ENCODE measurements at places on chromosomes 5 and 9.
A peak's percentile ranks its signal among the peaks of the same experiment; 100 is the strongest.

DNA sequence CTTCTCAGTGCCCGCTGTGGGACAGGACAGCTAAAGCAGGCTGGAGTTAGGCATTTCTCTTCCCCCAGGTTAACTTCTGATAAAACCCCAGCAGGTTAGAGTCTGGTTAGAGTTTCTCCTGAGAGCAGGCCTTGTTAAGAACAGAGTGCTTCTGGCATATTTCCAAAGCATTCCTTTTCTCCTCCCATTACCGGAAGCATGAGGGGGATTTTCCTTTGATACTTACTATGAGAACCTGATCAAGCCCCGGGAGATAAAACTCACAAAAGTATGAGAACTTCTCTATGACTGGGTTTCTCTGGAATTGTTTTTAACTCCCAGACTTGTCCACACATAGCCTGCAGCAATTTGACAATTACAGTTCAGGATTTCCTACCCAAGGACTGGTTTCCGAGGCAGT lies 77.4 kb upstream of the MAST4 start:
- DNase-seq = no peak

- DNase-seq = no peak
Observed at GRCh38 chr5:126855266-126855665, 78.3 kb downstream of the LMNB1 start.

DNA sequence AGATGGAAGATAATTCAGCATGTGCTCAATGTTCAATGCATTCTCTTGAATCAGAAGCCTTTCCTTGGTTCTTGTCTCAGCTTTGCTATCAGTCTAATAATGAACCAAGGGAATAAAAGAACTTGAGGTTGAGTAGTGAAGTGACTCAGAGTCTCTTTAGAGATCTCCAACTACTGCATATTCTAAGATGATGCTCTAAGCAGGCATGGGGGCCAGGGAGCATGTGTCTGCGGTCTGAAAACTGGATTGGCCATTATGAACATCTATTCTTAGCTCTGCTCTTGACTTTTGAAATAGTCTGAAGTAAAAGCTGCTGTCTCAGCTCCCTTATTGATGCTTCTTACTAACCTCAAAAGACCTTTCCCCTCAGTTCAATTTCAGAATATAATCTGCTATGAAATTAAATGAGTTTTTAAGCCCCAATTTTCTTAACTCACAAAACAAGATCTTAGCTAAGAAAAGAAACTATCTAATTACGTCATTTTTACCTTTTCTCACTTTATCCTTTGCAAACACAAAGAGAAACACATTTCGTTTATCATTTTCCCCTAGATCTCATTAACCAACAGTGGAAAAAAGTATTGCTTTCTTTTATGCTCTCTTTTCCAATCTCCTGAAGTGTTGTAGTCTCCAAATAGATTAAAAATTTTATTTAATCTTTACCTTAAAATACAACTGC lies 44.8 kb downstream of the PLCXD3 start:
- no peak for DNase-seq

- no peak for DNase-seq
Observed at GRCh38 chr9:101498323-101498722, 35.3 kb upstream of the RNF20 start.

- peak; percentile 16 for DNase-seq
Observed at GRCh38 chr5:116058346-116058936, 26.2 kb downstream of the ARL14EPL start.

GRCh38 chr5:17229313-17229712 lies 11.9 kb downstream of the BASP1 start:
- DNase-seq = no peak

- no peak for DNase-seq
Observed at GRCh38 chr9:7094052-7094451, 336.3 kb downstream of the KDM4C start.

- DNase-seq = no peak
Observed at GRCh38 chr9:89008055-89008743, 16.9 kb downstream of the S1PR3 start.

- DNase-seq = no peak
Observed at GRCh38 chr9:77291714-77292113, 114.4 kb downstream of the VPS13A start.

- DNase-seq = no peak
Observed at GRCh38 chr5:181205761-181206649, 1.0 kb upstream of the TRIM7 start.

DNA sequence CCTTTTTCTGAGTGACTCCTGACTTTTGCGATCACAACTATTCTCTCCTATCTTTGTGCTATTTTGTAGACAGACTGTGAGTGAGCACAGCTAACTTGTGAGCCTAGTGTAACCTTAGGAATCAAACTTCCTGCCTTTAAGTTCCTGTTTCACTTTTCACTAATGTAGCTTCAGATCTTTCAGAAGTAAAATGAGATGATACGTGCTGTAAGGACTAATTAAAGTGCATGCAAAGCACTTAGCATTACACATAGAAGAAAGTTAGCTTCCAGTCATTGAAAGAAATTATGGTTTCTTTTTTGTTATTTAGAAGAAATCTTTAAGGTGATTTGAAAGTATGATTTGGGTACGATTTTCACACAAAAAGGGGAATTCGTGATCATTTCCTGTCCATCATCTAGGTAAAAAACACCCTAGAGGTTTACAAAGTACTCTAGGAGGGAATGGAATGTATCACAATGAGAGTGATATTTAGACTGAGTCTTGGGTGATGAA lies 122.7 kb downstream of the ST8SIA4 start:
- no peak for DNase-seq

GRCh38 chr9:76490249-76490990 lies 31.4 kb downstream of the GCNT1 start:
- no peak for DNase-seq

- DNase-seq = no peak
Observed at GRCh38 chr5:1910861-1911772, 28.4 kb upstream of the IRX4 start.

- no peak for DNase-seq
Observed at GRCh38 chr9:114742947-114743346, 61.0 kb upstream of the TEX48 start.

All from putamen (tissue), 1 donor.